ENCODE measurements at places on chromosomes 3 and 15. TPM values are rescaled to one million over a fixed set of nuclear protein-coding genes. Genes with fewer than 3 reads are reported as not detected.

- peaks cover 3% of the 10 kb centered on the region for H3K36me3 ChIP-seq
- no peaks in the 10 kb centered on the region for H3K27me3 ChIP-seq
- peaks cover 74% of the 10 kb centered on the region for H3K4me1 ChIP-seq
- peak overlapping the region; percentile 60 for H3K27ac ChIP-seq
- no peak for DNase-seq
Observed at GRCh38 chr3:171183042-171183441, 156.5 kb upstream of the SLC2A2 start.

GRCh38 chr15:59407946-59408345 lies 30.0 kb upstream of the FAM81A start:
- no peaks in the 10 kb centered on the region for H3K36me3 ChIP-seq
- no peak overlapping the region for H3K27ac ChIP-seq
- no peak overlapping the region for H3K4me3 ChIP-seq

GRCh38 chr3:184539801-184540435 lies 21.7 kb upstream of the EPHB3 start:
- DNase-seq = no peak
- peaks cover 9% of the 10 kb centered on the region for H3K4me1 ChIP-seq
- no peaks in the 10 kb centered on the region for H3K36me3 ChIP-seq
- H3K27me3 ChIP-seq = peaks cover 32% of the 10 kb centered on the region
- no peak overlapping the region for H3K4me3 ChIP-seq

DNA sequence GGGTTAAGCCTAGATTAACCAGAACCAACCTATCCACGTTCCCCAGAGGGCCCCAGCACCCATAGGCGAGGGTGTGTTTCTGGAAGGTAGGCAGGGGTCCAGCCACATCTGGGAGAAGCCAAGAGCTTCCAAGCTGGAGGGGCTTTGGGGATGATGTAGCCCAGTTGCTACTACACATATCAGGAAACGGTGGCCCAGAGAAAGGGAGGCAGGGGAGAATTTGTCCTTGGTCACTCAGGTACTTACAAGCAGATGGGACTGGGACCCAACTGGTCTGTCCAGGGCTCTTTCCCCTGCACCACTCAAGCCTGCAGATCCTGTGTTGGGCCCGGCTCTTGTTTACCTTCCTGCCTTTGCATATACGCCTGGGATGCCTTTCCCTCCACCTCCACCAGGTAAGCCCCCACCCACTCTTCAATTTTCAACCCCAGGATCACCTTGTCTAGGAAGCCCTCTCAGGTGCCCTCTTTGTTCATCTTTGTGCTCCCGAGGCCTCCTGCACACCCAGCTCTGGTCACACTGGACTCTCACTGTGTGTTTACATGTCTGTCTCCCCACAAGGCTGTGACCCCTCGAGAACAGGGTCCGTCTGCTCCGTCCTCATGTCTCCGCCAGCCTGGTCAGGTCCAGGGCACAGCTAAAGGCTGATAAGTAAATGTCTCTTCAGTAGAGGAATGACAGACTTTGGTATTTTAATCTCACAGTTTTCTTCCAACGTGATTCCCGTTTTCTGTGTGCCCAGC lies 204.4 kb upstream of the LINGO1 start:
- no peak overlapping the region for H3K4me3 ChIP-seq
- H3K4me1 ChIP-seq = no peaks in the 10 kb centered on the region
- no peaks in the 10 kb centered on the region for H3K27me3 ChIP-seq
- no peak for DNase-seq
- no peaks in the 10 kb centered on the region for H3K36me3 ChIP-seq
- H3K27ac ChIP-seq = no peak overlapping the region

DNA sequence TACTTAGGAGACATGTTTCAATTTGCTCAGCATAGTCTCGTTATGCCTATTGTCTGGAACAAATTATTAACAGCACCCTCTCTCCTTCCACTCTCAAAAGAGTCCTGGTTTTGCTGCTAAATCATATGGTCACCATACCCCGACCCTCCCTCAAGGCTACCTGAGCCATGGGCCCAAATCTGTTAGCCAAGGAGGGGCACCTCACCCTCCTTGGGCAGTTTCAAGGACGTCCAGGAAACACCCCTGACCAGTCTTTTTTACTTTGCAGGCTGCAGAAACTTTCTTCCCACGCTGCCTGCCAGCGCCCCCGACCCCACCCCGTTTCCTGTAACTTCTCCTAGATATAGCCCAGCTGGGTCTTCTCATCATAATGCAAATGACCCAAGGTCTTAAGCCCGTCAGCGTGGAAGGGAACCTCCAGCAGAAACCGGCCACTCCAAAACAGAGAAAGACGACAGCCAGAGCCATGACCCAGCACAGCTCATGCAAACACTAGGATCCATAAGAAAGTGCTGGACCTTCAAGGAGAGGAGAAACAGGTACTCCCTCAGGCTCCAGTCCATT lies 62.3 kb downstream of the ADCY5 start:
- no peak overlapping the region for H3K4me3 ChIP-seq
- no peak for DNase-seq
- no peak overlapping the region for H3K27ac ChIP-seq
- H3K27me3 ChIP-seq = peaks cover 10% of the 10 kb centered on the region
- no peaks in the 10 kb centered on the region for H3K4me1 ChIP-seq
- no peaks in the 10 kb centered on the region for H3K36me3 ChIP-seq

- H3K4me1 ChIP-seq = peaks cover 48% of the 10 kb centered on the region
- peaks cover 31% of the 10 kb centered on the region for H3K27me3 ChIP-seq
- no peaks in the 10 kb centered on the region for H3K36me3 ChIP-seq
- no peak overlapping the region for H3K27ac ChIP-seq
- peak overlapping the region; percentile 8 for H3K4me3 ChIP-seq
- DNase-seq = no peak
Observed at GRCh38 chr3:29285471-29286071, 4.7 kb downstream of the RBMS3 start.

DNA sequence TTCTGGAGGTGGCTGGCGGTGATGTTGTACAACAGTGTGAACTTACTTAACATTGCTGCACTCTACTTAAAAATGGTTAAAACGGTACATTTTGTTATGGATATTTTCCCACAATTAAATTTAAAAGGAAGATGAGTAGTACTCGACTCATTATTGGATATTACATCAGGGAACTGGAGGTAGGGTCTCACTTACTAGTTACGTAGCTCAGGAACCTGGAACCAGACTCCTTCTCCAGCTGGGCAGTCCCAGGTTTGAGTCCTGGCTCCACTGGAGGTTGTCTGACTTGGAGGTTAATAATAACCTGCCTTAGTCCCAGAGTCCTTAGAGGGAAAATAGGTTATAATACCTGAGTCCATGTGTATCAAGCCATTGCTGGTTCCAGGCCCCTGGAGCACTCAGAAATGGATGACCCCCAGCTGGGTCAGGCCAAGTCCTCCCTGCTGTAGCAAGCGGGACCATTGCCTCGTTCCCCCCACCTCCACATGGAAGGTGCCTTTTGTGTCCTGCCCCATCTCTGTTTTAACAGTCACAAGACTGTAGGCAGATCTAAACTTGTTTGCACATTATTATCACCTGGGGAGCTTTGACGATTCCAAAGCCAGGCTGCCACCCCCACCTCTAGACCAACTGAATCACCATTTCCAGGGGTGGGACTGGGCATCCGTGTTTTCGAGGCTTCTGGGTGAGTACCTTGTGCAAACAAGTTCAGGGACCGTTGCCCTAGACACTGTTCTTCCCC lies 126.6 kb downstream of the IGF1R start:
- H3K27me3 ChIP-seq = peaks cover 5% of the 10 kb centered on the region
- no peak overlapping the region for H3K4me3 ChIP-seq
- no peaks in the 10 kb centered on the region for H3K36me3 ChIP-seq
- no peak overlapping the region for H3K27ac ChIP-seq
- H3K4me1 ChIP-seq = peaks cover 50% of the 10 kb centered on the region

- H3K4me3 ChIP-seq = no peak overlapping the region
- H3K27me3 ChIP-seq = no peaks in the 10 kb centered on the region
- no peak for DNase-seq
- H3K27ac ChIP-seq = no peak overlapping the region
- H3K4me1 ChIP-seq = peaks cover 7% of the 10 kb centered on the region
Observed at GRCh38 chr3:45088543-45089358, 57.4 kb downstream of the CDCP1 start.

- no peaks in the 10 kb centered on the region for H3K27me3 ChIP-seq
- H3K4me3 ChIP-seq = peak overlapping the region; percentile 97
- peaks cover 62% of the 10 kb centered on the region for H3K4me1 ChIP-seq
- H3K27ac ChIP-seq = peak overlapping the region; percentile 95
Observed at GRCh38 chr3:160564949-160565441, 376 bp downstream of the KPNA4 start.

- peaks cover 13% of the 10 kb centered on the region for H3K27me3 ChIP-seq
- no peaks in the 10 kb centered on the region for H3K4me1 ChIP-seq
- H3K27ac ChIP-seq = no peak overlapping the region
Observed at GRCh38 chr3:40782111-40782721, 257.5 kb downstream of the ZNF621 start.

GRCh38 chr15:62051166-62051565 lies 9.1 kb downstream of the VPS13C start:
- no peak for DNase-seq
- no peaks in the 10 kb centered on the region for H3K27me3 ChIP-seq
- no peak overlapping the region for H3K4me3 ChIP-seq

DNA sequence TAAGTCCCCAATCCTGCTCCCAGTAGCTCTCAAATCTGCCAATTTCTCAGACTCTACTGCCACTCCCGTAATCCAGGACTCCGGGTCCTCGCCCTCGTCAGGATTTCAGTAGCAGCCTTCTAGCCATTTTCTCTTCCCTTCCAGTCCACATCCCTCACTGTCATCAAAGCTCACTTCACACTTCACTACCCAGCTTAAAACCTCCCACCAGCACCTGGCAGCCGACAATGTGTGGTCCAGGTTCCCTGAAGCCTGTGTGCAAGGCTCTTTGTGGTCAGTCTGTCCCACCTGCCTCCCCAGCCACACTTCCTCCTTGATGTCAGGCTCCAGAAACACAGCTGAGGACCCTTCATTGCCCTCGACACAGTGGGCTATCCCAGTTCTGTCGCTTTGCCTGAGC lies 304.5 kb upstream of the ROPN1 start:
- H3K4me3 ChIP-seq = no peak overlapping the region
- H3K27me3 ChIP-seq = peaks cover 20% of the 10 kb centered on the region
- H3K36me3 ChIP-seq = no peaks in the 10 kb centered on the region
- no peaks in the 10 kb centered on the region for H3K4me1 ChIP-seq
- no peak for DNase-seq

- no peaks in the 10 kb centered on the region for H3K36me3 ChIP-seq
- peaks cover 8% of the 10 kb centered on the region for H3K4me1 ChIP-seq
- no peak overlapping the region for H3K4me3 ChIP-seq
- peaks cover 10% of the 10 kb centered on the region for H3K27me3 ChIP-seq
Observed at GRCh38 chr3:170809007-170809974, 60.7 kb downstream of the RPL22L1 start.

- H3K4me1 ChIP-seq = no peaks in the 10 kb centered on the region
- no peaks in the 10 kb centered on the region for H3K36me3 ChIP-seq
- H3K27me3 ChIP-seq = no peaks in the 10 kb centered on the region
- no peak overlapping the region for H3K4me3 ChIP-seq
- DNase-seq = no peak
Observed at GRCh38 chr3:73868688-73869315, 244.1 kb upstream of the PDZRN3 start.

- no peaks in the 10 kb centered on the region for H3K36me3 ChIP-seq
- H3K4me3 ChIP-seq = no peak overlapping the region
- H3K4me1 ChIP-seq = no peaks in the 10 kb centered on the region
- H3K27ac ChIP-seq = no peak overlapping the region
- no peak for DNase-seq
- H3K27me3 ChIP-seq = no peaks in the 10 kb centered on the region
Observed at GRCh38 chr3:151686257-151686656, 47.5 kb upstream of the AADACL2 start.

GRCh38 chr3:150081084-150081483 lies 110.4 kb upstream of the PFN2 start:
- H3K27ac ChIP-seq = no peak overlapping the region
- no peaks in the 10 kb centered on the region for H3K4me1 ChIP-seq
- peaks cover 6% of the 10 kb centered on the region for H3K27me3 ChIP-seq

DNA sequence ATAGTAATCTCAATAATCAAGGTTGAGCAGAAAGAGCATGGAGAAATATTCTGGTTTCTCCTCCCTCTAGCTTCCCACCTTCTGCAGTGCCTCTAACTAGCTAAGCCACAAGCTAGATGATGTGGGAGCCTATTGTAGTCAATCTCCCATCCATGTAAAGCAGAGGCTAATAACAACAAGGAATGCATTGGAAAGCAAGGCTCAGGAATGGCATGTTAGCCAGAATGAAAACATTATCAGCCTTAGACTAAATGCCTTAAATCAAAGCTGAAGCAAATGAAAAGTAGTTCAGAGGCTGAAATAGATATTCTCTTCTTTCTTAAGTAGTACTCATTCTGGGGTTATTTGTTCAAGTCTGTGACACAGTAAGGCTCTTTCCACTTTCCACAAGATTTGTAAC lies 350.3 kb upstream of the DPPA4 start:
- no peak overlapping the region for H3K27ac ChIP-seq
- H3K4me3 ChIP-seq = no peak overlapping the region
- H3K4me1 ChIP-seq = no peaks in the 10 kb centered on the region

GRCh38 chr3:71099997-71100719 lies 483.4 kb downstream of the FOXP1 start:
- DNase-seq = no peak
- H3K27me3 ChIP-seq = no peaks in the 10 kb centered on the region
- peaks cover 99% of the 10 kb centered on the region for H3K4me1 ChIP-seq
- H3K27ac ChIP-seq = peak overlapping the region; percentile 84

GRCh38 chr3:44970926-44971490 lies 5.0 kb downstream of the ZDHHC3 start:
- peaks cover 1% of the 10 kb centered on the region for H3K36me3 ChIP-seq
- H3K27me3 ChIP-seq = no peaks in the 10 kb centered on the region
- no peak overlapping the region for H3K4me3 ChIP-seq

DNA sequence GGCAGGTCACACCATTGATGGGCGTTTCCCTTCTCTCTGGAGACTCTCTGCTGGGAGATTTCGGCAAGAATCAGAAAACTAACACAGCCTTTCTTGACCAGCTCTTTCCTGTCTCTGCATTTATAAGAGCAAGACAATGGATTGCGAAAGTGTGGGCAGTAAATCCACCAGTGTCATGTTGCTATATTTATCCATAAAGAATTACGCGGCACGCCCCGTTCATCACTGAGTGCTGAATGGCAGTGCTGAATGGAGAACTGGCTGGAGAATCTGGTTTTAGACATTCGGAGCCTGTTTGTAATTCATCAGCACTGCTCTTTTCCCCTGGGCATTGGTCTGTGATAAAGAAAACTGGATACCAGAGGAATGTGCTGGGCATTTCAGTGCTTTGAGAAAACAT lies 2.0 kb upstream of the CEMIP start:
- no peak overlapping the region for H3K4me3 ChIP-seq
- H3K36me3 ChIP-seq = no peaks in the 10 kb centered on the region
- H3K27ac ChIP-seq = no peak overlapping the region
- H3K4me1 ChIP-seq = peaks cover 12% of the 10 kb centered on the region
- H3K27me3 ChIP-seq = peaks cover 60% of the 10 kb centered on the region
- DNase-seq = no peak

GRCh38 chr15:97482521-97482920 lies 478.0 kb upstream of the ARRDC4 start:
- H3K36me3 ChIP-seq = no peaks in the 10 kb centered on the region
- no peaks in the 10 kb centered on the region for H3K27me3 ChIP-seq
- DNase-seq = no peak
- H3K4me1 ChIP-seq = no peaks in the 10 kb centered on the region
- no peak overlapping the region for H3K4me3 ChIP-seq

ANAPC13 gene
- total RNA-seq = 47.6 TPM

CIP2A gene
- 32.5 TPM for total RNA-seq

GSK3B gene
- total RNA-seq = 37.5 TPM

SKOR1 gene
- 0.95 TPM for total RNA-seq

RCCD1 gene
- total RNA-seq = 26.2 TPM

FBXO40 gene
- not detected for total RNA-seq

TNNC1 gene
- 14.4 TPM for total RNA-seq

BUB1B gene
- 86.5 TPM for total RNA-seq

AHSG gene
- total RNA-seq = not detected

UNC13C gene
- not detected for total RNA-seq

B3GNT5 gene
- total RNA-seq = 14.4 TPM

TRPM1 gene
- total RNA-seq = not detected

PAQR9 gene
- total RNA-seq = not detected

ADAMTS7 gene
- 0.39 TPM for total RNA-seq

GOLGA8T gene
- total RNA-seq = not detected

Measured in activated T-cell treated with anti-CD3 and anti-CD28 coated beads, Interleukin-2, amount 50 U/mL, for 72 hours (primary cell).